ENCODE measurements at places on chromosomes 1 and 21.

GRCh38 chr1:210587566-210587965 lies 258.9 kb downstream of the HHAT start:
- no peak for DNase-seq

GRCh38 chr1:3711381-3711779 lies 40.9 kb upstream of the CCDC27 start:
- no peak for DNase-seq

- no peak for DNase-seq
Observed at GRCh38 chr1:209960926-209961325, 22.9 kb downstream of the SYT14 start.

DNA sequence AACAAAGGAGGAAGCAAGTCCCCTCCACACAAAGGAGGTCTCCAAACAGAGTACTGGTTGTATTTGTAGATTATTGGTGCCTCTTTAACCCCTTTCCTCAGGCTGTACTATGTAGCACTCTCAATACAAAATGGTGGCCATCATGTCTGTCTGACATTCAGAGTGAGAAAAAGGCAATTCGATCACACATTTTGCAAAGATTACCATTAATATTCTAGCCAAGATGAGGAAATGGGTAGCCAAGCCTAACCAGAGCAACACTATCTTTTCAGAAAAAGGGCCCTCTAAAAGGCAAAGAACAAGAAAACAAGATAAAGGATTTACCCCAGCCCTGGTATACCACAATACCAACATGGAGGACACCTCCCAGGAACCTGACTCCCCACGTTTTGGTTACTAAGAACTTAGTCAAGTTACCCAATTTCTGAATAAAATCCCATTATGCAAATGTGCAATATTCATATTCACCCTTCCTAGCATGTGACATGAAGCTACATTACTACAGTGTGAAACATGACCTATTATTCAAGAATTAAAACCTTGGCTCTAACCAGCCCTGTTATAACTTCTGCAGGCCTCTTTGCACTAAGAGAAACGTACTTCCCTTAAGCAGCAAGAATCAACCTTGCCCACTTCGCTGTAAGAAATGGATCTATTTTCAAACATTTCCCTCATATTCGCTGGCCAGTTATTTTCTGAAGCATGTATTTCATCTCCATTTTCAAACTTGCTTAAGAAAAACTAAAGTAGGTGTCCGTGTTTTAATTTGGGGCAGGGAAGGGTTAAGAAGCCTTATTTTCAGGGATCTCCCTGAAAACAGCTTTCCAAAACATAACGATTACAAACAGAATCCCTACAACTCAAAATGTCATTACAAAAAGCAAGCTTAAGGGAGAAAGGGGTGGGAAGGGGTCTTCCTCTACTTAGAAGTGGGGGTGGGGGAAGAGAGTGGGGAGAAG lies 2.1 kb downstream of the KDM5B start:
- no peak for DNase-seq

DNA sequence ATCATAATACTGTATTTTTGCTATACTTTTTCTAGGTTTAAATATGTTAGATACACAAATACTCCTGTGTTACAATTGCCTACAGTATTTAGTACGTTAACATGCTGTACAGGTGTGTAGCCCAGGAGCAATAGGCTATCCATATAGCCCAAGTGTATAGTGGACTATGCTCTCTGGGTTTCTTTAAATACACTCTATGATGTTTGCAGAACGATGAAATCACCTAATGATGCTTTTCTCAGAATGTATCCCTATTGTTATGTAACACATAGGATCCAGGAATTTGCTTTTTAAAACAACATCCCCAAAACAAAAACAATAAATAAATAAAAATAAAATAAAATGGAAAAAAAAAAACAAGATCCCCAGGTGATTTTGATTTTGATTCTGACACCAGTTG lies 18.1 kb upstream of the RBM15 start:
- no peak for DNase-seq

DNA sequence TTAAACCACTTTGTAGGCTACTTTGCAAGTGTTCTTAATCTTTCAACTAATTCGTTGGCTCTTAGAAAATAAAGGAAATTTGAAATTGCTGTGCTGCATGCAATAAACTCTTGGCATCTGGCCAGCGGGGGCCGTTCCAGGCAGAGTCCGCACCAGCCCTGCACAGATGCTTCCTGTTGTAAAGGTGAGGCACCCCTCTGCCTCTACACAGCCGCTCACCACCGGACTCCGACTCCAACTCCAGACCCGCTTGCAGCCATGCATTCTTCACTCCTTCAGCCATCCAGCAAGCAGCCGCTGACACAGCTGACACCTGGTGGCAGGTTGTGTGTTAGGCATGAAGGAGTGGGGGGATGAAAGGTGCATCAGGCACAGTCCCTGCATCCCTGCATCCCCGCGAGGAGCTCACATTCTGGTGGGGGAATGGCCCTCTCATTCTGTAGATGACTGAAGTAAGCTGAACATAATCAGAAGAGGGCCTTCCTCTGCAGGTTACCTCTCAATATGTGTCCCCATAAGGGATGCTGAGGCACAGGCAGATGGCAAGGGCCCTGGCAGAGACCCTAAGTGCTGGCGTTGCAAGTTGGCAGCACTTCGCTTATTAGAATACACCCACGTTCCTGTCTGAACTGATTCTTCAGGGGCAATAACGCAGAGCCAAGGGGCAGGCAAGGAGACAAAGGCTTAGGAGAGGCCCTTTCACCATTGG lies 56.8 kb downstream of the GLIS1 start:
- no peak for DNase-seq

GRCh38 chr1:170703591-170703990 lies 39.7 kb downstream of the PRRX1 start:
- no peak for DNase-seq

DNA sequence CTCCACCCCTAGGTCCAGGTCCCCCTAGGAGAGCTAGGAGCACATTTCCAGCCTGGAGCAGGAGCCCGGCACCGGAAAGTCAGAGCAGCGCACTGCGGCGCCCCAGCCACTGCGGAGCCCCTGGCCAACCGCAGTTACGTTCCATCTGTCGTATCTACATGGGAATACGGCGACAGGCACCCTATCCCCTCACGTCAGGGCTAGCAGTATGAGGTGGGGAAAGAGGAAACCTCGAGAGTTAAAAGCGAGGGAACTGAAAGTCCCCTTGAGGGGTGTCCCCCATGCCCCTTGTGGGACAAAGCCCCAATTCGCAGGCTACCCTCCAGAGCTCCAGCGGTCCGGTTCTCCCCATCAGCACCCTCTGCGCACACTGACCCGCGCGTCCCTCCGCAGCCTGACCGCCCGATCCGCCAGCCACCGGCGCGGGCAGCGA lies 995 bp downstream of the COLGALT2 start:
- peak; percentile 62 for DNase-seq

- no peak for DNase-seq
Observed at GRCh38 chr1:181175955-181176354, 87.5 kb downstream of the IER5 start.

DNA sequence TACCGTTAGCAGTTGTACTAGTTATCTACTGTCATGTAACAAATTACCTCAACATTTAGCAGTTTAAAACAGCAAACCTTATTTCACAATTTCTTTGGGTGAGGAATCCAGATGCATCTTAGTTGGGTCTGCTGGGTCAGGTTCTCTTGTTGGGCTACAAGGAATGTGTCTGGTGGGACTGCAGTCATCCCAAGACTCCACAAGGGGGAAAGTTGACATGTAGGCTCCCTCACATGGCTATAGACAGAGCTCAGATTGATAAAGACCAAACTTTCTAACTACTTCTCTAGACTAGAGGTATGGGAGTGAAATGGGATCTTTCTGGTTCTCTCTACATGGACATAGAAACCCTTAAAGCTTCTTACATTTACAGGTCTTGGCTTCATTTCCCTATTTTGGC lies 160.9 kb downstream of the UCK2 start:
- no peak for DNase-seq

GRCh38 chr1:3213730-3214129 lies 144.7 kb downstream of the PRDM16 start:
- no peak for DNase-seq

DNA sequence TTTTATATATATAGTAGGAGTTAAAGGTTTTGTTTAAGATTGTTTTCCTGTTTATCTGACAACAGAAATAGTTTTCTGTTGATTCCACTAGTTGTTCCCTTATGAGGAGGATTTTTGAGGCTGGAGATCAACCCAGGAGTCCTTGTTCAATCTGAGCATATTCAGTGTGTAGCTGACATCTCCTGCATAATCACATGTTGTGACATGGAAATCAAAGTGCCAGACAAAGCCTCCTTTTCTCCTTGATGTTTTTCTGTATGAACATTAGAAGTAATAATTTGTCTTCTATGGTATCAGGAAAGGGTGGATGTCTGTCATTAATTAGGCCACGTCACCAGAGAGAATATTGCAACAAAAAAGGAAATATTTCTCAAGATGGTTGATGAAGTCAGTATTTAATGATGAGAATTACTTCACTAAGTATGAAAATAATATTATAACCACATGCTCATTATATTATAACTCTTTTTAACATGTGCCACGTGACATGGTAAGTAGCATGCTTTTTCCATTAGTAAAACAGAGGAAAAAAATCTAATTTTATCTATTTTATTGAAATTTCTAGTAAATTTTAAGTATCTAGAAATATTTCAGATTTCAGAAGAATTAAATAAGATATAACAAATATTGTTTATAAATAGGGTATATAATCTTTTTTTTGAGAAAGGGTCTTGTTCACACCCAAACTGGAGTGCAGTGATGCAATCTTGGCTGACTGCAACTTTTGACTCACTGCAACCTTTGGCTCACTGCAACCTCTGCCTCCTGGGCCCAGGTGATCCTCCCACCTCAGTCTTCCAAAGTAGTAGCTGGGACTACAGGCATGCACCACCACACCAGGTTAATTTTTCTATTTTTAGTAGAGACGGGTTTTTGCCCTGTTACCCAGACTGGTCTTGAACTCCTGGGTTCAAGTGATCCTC lies 223.5 kb downstream of the HMCN1 start:
- DNase-seq = no peak

DNA sequence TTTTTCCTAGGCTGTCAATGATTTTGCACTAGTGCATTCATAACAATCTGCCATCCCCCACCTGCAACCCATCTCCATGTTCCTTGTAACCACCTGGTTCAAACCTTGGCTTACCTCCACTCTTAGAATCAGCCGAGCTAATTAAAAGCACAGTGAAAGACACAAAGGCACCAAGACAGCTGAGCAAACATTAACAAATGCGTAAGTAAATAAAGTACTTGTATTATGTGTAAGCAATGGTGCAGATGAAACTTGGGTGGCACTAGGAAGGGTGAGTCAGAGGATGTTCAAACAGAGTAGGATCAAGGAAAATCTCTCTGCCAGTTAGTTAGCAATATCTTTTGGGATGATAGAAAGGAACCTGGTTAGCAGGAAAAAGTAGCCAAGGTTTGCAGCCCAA lies 5.1 kb upstream of the FOXJ3 start:
- DNase-seq = no peak

DNA sequence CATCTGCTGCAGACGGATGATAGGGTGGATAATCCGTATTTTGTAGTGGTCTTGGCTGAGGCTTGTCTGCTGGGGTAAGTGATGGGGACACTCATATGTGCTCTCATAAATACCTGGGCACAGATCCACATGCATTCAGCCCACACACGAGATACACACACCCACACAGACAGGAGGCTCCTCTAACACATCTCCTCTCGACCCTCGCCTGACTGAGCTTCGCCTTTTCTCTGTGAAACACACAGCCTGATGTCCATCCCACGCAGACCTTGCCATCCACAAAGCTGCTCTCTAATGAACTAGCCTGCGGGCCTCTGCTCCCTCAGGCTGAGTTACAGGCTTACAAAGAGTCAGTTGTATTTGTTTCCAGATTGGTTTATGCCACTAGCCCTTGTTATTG lies 96.3 kb upstream of the CSF3R start:
- no peak for DNase-seq

DNA sequence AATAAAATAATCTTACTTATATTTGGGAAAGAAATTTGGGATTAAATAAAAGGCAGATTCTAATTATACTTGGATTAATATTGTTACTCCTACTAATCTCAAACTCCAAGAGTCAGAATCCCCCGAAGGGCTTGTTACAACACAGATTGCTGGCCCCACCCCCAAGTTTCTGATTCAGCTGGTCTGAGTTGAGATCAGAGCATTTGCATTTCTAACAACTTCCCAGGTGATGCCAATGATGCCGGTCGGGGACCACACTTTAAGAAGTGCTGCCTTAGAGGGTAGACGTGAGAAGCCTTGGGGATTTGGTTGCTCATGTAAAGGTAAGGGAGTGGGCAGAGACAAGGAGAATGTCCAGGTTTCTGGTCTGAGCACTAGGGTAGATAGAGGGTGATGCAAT lies 47.2 kb downstream of the FMN2 start:
- DNase-seq = no peak

DNA sequence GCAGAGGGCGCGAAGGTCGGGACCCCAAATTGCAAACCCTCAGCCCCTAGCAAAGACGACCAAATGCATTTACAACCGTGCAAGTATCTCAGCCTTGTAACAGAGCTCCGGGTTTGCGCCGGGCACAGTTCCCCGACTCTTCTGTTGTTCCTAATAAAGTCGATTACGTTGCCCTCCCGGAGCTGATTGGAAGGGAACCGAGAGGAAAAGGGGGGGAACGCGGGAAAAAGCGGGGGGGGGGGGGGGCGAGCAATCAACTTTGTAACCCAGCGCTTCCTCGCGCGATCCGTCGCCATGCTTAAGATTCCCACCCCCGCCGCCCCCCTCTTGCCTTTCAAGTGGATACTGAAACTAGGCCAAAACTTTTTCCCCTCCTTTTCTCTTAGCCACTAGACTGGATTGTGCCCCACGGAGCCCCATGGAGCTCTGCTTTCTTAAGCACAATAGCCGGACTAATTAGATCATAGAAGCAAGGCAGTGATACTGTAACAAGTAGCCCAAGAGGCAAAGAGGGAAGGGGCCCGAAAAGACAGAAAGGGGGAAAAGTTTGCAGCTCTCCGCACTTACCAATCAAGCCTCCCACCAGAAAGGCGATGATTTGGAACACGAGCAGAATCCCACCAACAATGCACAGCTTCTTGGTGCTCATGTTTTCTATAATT lies 565 bp downstream of the WLS start:
- DNase-seq = peak; percentile 84

GRCh38 chr1:30005972-30006619 lies 717.3 kb downstream of the MATN1 start:
- DNase-seq = no peak

GRCh38 chr1:181090641-181091126 lies 2.2 kb downstream of the IER5 start:
- DNase-seq = no peak

Data from AG08396 (cell line).